Hematopoietic multipotent progenitor cell treated with erythropoietin and hydrocortisone succinate and interleukin-3 and kit ligand, for 17 days (in vitro differentiated cells): ENCODE measurements at places on chromosomes 11 and 22.

- no peak for DNase-seq
Measured at GRCh38 chr11:44260081-44260480, 49.9 kb downstream of the ALX4 start.

DNA sequence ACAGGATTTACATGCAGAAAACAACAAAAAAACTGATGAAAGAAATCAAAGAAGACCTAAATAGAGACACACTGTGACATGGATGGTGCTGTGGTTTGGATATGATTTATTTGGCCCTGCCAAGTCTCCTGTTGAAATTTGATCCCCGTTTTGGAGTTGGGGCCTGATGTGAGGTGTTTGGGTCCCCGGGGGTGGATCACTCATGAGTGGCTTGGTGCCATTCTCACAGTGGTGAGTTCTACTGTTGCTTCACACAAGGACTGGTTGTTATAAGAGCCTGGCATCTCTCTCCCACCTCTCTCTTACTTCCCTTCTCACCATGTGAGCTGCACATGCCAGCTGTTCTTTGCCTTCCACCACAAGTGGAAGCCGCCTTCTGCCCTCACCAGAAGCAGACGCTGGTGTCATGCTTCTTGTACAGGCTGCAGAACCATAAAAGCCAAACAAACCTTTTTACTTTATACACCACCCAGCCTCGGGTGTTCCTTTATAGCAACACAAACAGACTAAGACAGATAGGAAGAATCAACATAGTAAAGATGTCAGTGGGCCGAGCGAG is 7.8 kb upstream of the RTL6 start:
- no peak for DNase-seq

DNA sequence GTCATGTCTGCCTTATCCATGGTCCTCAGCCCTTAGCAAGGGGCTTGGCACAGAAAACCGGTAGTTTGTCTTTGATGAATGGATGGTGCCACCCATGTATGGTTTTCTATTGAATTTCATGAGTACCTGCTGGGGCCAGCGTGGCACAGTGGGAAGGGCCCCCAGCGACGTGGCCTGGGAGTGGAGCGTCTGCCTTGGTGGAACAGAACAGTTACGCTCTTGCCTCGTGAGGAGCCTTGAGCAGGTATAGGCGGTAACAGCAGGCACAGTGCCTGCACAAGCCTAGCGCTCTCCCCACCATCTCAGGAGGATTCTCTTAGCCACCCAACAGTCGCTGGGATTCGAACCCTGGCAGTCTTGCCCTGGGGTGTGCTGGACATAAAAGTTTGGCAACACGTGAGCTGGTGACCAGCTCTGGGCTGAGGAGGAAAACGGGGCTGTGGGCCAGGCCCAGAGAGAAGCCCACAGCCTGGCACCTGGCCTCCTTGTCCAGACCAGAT is 3.0 kb upstream of the SSH3 start:
- no peak for DNase-seq

- no peak for DNase-seq
Measured at GRCh38 chr11:117603932-117604331, 193.1 kb downstream of the DSCAML1 start.

DNA sequence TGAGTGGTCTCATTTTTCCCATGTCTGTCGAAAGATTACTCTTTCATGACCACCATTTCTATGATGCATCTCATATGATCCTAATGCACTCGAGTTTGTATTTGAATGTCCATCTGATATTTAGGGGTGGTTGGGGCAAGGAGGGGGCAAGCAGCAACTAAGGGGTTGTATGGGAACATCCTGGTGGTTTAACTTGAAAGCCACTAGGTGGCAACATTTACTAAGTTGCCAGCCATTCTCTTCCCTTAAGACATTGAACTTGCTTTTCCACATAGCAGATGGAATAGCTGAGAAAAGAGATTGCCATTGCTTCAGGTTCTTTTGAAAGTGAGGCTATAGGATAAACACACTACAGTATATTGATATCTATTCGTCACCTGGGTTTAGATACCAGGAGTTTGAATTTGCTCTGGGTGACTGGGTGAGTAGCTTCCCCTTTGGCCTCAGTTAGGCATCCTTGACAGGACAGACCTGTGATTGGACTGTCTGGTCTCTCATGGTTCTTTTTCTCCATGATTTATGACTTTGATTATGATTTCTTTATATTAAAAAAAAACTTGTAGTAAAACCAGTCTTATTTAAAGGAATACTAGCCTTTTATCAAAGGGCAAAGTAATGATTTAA is 32.4 kb downstream of the NF2 start:
- DNase-seq, result peak; percentile 64

GRCh38 chr11:30451626-30452025 is 128.7 kb downstream of the ARL14EP start:
- DNase-seq, result no peak

GRCh38 chr11:123238297-123238696 is 43.2 kb upstream of the CLMP start:
- no peak for DNase-seq
